NCI-H226 (cell line): ENCODE measurements at places on chromosomes 3 and 15.

DNA sequence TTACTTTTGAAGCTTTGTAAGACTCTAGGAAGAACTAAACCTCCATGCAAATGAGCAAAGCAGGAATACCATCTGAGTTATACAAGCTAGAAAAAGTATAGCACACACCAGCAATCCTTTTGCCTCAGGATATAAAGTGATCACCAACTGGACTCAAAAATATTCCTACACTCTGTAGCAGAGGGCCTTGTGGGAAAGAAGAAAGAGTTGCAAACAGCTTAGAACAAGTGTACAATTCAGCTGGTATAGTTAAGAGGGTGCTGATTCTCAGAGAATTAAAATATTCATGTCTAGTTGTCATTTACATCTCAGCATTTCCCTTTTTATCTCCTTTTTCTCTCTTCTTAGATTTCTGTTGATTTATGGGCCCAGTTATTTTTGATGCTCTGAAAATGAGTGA is 248.4 kb downstream of the GAP43 start:
- no peak for DNase-seq

- DNase-seq = no peak
These were observed 48.4 kb upstream of the TRAK1 start for GRCh38 chr3:42042747-42043098.

DNA sequence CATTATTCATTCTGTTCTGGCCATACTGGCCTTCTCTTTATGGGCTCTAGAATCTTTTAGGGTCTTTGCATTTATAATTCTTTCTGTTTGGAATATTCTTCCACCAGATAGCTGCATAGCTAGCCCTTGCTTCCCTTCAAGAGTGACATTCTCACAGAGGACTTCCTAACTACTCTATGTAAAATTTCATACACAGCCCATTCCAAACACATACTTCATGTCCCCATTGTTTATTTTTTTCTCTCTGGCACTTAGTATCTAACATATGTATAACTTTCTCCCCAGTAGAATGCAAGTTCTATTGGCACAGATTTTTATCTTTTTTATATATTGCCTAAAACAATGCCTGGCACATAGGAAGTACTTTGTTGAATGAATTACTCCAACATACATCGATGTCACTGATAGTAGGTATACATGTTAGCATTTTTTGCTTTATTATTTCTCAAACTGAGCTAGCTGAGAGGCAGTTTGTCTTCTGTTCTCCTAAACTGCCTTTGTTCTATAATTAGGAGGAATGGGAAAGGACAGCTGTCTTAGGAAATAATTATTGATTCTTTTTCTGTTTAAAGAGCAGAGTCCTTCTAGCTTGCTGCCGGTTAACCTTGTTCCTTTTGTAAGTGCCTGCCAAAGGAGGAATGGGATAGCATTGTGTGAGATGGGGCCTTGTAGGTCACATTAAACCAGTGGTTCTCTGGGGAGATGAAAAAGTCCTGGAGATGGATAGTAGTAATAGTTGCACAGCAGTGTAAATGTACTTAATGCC is 7.9 kb downstream of the FAM162A start:
- DNase-seq = no peak

- DNase-seq = peak; percentile 75
These were observed 27.4 kb upstream of the SNTN start for GRCh38 chr3:63624941-63625560.

GRCh38 chr3:152970851-152971250 is 135.9 kb downstream of the P2RY1 start:
- DNase-seq = no peak

DNA sequence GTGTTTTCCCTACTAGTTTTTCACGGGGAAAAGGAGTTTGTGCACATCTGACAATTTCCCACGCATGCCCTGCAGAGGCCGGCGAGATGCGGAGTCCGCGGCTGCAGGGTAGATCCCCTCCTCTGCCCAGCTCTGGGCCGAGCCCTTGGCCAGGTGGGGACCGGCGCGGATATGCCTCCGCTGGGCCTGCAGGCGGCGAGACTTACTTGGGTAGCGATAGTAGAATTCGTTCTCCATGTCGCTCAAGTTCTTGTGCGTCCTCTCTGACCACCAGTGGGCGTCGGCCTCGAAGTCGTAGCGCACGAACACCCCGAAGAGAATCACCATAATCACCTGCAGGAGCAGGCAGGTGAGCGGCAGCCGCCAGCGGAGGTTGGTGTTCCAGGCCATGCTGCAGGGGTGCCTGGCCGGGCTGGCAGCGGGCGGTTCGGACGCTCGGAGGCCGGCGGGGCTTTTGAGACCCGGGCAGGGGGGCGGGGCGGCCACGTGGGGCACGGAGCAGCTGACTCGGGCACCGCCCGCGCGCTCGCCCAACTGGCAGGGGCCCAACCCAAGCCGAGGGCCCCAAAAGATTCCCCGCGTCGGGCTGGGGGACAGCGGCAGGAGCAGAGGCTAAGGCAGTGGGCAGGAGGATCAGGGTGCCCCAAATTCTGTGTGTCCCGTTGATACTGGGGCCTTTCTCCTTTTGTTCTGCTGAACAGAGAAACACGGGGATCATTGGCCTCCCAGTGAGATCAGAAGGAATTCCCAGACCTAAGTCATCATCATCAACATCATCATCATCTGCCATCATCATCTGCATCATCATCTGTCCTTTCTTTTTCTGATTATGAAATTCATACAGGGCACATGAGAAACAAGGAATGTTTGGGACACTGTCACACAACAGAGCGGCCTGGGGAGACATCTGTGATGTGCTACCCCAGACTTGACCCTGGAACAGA is at the start of gene RHCG:
RHCG (minus strand) TSS at position 429 of the 944 bp plus-strand sequence; CDS start at position 390, 39 bp downstream.
- DNase-seq = no peak

GRCh38 chr15:67149068-67149772 is 83.8 kb downstream of the SMAD3 start:
- DNase-seq = no peak

DNA sequence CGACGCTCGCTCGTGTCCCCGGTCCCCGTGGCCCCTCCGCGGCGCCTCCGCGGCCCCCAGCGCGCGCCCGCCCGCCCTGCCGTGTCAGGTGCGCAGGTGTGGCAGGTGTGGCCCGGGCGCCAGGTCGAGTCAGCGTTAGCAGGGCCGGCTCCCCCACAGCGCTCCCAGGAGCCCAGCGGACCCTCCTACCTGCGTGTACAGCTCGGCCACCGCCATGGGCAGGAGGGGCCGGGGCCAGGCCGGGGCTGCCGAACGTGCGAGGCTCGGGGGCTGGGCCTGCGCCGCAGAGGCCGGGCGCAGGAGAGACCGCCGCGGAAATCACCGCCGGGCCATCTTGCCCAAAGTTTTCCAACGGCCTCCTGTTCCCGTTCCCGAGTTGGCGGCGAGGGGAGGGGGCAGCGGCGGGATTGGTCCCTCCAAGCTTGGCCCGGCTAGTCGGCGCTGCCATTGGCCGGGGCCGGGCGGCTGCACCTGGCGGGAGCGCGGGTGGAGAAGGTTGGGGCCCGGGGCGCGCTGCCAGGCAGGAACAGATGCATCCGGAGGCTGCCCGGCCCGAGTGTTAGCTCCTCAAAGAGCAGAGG is at the start of gene MYO5C:
MYO5C (minus strand) TSS at position 384 of the 581 bp plus-strand sequence; CDS start at position 216, 168 bp downstream.
- DNase-seq = peak; percentile 80

GRCh38 chr3:127050733-127051132 is 67.8 kb downstream of the PLXNA1 start:
- no peak for DNase-seq

GRCh38 chr3:170196833-170197232 is 15.3 kb upstream of the PHC3 start:
- DNase-seq = peak; percentile 72

DNA sequence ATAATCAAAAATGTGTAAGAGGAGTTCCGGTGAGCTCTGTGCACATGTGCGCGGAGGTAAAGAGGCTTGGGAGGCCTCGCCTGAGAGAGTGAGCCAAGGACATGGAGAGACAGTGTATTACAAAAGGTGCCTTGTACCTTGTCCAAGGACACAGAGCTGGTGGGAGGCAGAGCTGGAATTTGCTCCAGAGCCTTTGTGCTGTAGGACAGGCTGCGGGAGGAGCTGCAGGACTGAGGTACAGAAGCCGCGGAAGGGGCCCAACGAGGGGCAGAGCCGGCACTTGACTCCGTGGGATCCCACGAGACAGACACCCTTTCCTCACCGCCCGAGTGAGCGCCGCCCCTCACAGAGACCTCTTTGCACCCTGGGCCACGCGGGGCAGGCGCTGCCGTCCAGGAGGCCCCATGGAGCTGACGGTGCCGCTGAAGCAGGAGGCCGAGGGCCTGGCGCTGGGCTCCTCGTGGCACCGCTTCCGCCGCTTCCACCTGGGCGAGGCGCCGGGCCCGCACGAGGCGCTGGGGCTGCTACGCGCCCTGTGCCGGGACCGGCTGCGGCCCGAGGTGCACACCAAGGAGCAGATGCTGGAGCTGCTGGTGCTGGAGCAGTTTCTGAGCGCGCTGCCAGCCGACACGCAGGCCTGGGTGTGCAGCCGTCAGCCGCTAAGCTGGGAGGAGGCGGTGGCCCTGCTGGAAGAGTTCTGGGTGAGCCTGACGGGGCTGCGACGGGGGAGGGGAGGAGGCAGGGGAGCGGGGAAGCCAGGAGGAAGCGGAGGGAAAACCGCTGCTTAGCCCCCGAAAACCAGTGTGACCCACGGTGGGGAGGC is 68.7 kb downstream of the SLTM start:
- peak; percentile 51 for DNase-seq

GRCh38 chr15:47610736-47611135 is 106.6 kb upstream of the SEMA6D start:
- DNase-seq = no peak

- DNase-seq = peak; percentile 96
These were observed 33.1 kb downstream of the DZIP1L start for GRCh38 chr3:138082085-138082991.

DNA sequence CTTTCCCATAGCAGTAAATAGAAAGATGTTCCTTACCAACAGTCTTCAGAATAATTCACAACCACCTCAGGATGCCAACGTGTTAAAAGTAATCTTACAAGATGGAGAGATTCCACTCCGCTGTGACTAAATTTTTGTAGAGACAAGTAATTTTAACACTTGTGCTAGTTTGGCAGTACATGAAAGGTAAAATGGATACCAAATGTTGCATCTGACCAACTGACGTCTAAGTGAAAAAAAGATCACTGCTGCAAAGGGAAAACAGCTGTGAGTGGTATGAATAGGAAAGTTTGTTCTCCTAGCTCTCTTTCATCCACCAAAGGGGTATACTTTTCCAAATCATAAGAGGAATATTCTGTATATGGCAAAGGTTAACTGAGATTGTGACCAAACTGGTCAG is 2.6 kb downstream of the SPG21 start:
- no peak for DNase-seq

- DNase-seq = no peak
These were observed 17.4 kb upstream of the ITGA11 start for GRCh38 chr15:68449389-68449788.

DNA sequence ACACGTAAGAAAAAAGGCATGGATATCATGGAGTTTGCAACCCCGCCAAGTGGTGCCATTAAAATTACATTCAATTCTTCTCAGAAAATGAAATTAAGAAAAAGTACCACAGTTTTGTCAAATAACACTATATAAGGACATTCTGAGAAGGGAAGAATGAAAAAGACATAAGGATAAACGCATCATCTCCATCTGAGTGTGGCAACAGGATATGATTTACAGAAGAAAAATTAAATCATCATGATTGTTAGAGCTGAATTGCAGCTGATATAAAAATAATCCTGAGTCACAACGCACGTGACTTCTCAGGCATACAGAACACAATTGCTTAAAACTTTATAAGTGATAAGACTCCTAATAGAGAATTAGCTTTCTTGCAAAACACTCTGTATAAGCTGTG is 133.8 kb downstream of the GREM1 start:
- peak; percentile 53 for DNase-seq

GRCh38 chr15:70292076-70292760 is 194.5 kb upstream of the TLE3 start:
- no peak for DNase-seq

DNA sequence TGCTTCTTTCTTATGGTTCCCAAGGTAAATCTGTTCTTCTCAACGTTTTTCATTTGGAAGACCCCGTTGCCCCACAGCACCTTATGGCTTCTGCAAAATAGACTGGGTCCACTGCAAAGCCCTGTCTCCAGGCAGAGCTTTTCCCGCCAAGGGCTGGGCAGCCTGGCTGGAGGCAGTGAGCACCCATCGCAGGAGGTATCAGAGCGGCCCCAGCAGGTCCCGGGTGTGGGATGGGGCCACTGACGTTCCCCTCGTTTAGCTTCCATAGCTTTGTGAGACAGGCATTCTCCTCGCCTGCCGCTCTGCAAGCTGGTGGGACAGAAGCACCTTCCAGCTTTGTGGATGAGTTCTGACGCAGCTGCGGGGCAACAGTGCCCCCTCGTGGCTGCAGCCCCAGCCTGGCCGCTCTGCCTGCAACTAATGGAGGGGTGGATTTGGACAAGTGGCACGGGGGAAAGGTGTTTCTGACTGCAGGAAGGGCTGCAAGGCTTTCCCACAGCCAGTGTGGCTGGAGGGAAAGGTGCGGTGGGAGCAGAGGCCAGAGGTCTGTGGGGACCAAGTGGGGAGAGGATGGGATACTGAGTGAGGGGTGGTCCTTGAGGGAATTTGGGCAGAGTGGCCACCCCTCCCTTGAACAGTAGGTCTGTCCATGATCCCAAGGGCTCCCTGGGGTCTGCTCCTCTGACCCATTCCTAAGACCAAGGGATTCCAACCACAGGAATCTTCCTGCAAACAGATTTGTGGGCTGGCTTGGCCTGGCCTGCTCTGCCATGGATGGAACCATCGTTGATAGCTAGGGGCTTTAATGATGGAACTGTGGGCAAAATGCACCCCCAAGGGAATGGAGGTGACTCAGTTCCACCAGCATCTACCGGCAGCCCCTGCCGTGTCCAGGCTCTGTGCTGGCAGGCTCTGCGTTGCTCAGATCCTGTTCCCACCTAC is 99.4 kb downstream of the FBLN2 start:
- DNase-seq = peak; percentile 70

DNA sequence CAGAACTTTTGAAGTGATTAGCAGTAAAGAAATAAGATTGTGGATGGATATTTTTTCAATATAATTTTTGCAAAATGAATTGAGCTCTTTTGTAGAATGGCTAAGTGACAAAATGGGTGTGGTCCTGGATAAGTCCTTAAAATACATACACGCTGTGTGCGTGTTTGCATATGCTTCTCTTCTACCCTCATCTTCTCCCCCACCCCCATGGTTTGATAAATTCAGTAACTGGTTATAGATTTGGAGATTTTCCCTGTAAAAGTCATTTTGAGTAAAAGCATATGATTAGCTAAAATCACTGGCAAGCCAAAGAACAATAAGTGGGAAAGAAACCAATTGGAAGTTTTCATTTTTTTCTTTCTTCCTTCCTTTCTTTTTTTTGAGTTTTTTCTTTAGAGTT is 453.9 kb upstream of the MDFIC2 start:
- no peak for DNase-seq

- no peak for DNase-seq
These were observed 24.2 kb downstream of the PSMD6 start for GRCh38 chr3:63998852-63999754.

DNA sequence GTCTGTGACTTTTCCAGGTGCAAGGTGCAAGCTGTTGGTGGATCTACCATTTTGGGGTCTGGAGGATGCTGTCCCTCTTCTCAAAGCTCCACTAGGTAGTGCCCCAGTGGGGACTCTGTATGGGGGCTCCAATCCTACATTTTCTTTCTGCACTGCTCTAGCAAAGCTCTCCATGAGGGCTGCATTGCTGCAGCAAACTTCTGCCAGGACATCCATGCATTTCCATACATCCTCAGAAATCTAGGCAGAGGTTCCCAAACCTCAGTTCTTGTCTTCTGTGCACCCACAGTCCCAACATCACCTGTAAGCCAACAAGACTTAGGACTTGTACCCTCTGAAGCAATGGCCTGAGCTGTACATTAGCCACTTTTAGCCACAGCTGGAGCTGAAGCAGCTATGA is 694.5 kb upstream of the BCHE start:
- no peak for DNase-seq

GRCh38 chr3:20924646-20925385 is 738.8 kb upstream of the SGO1 start:
- no peak for DNase-seq
